ENCODE measurements at places on chromosomes 7 and 10. TPM values are rescaled to one million over a fixed set of nuclear protein-coding genes. Genes with fewer than 3 reads are reported as not detected.

The LIPF gene
- not detected for total RNA-seq

The TCAF2 gene
- 7.1 TPM for total RNA-seq

The LRRC72 gene
- total RNA-seq: not detected

The CCL24 gene
- not detected for total RNA-seq

The TBX20 gene
- total RNA-seq: not detected

The ABCB1 gene
- 13.4 TPM for total RNA-seq

The PNLIPRP1 gene
- not detected for total RNA-seq

The TIMM23B gene
- total RNA-seq: 18.7 TPM

The ARID5B gene
- 7.0 TPM for total RNA-seq

The ADARB2 gene
- not detected for total RNA-seq

The NCOA4 gene
- 127 TPM for total RNA-seq

The CABCOCO1 gene
- total RNA-seq: 0.51 TPM

The TUBAL3 gene
- not detected for total RNA-seq

The RADIL gene
- 2.5 TPM for total RNA-seq

Measured in endothelial cell of umbilical vein (primary cell).